ENCODE measurements at places on chromosomes 12 and 14.
A peak's percentile ranks its signal among the peaks of the same experiment; 100 is the strongest.

DNA sequence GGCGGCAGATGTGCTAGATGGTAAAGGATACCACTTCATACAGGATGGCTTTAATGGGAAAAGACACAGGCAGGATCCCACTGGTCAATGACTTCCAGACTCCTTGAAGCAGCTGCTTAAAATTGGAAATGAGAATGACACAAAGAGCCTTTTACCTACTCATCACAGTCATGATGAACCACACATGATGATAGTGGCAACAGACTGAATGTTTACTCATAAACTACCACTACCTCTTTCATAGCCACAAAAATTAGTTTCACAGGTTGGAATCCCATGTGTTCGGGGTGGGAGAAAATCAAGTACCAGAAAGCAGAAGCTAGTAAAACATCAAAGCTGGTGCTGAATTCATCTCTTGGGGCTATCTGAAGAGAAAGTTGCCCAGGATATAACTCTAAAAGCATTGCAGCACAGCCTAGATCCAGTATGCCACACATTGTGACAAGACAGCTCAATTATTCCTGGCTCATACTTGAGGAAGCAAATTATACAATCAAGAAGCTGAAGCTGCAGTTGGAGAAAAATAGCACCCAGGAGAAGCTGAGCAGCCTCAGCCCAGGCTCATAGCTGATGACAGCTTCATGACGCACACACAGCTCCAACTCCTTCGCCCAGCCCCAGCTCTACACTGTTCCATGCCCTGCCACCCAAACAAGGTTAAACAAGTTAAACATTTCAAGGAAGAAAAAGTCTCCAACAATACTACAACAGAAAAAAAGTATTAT lies 29.0 kb upstream of the C12orf50 start:
- no peak for DNase-seq

DNA sequence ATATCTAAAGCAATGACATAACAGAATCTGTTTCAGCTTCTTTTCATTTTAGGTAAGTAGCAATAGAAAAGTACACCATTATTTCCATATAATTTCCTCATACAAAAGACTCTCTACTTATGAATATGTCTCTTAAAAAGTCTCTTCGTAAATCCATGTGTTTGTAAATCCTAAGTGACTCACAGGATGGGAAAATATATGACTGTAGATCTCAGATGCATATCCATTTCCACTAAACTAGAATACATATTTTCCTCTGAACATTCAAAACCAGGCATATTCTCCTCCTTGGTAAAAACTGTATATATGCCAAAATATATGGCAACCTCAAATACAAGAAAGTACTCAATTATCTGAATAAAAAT lies 93.6 kb downstream of the TXNDC16 start:
- no peak for DNase-seq

- DNase-seq, result no peak
These were observed 102.0 kb downstream of the PEBP1 start for GRCh38 chr12:118237908-118238307.

GRCh38 chr12:64713376-64713775 lies 45.8 kb downstream of the GNS start:
- DNase-seq, result no peak

GRCh38 chr14:100075681-100076080 lies 10.5 kb downstream of the EVL start:
- DNase-seq, result no peak

- DNase-seq, result no peak
These were observed 308.8 kb downstream of the SNAPC1 start for GRCh38 chr14:62071039-62071438.

DNA sequence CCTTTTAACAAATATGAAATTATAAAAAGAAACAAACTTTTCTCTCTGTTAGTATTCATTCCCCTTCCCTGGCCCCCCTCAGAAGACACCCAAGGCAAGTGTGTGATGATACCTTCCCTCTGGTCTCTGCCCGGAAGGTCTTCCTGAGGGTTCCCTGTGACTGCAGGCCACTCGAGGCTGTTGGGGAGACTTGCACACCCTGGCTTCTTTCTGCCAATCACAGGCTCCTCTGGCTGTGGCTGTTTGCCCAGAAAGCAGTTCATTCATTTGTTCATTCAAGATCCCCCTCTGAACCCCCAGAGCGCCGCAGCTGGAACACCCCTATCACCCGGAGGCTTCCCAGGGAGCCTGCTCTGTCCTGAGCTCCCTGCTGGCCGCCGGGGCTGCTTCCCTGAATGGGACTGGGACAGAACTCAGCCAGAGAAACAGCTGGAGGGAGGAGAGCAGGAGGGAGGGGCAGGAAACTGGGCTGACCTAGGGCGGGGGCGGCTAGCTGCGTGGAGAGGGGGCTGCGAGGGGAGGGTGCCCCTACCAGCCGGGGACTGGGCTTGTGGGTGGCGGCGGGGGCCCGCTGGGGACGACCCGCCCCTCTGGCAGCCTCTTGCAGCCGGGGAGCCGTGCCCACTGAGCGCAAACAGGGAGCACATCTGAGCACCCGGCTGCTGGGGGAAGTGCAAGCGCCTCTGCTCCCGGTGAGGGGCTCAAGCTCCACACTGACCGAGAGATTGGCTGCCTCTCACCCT lies at the start of gene CMKLR1:
Gene CMKLR1 (minus strand): TSS at position 397 of the 743 bp plus-strand sequence. CDS start 45,720 bp downstream, outside the sequence.
- no peak for DNase-seq

GRCh38 chr14:103161054-103161397 lies 37.8 kb downstream of the TNFAIP2 start:
- no peak for DNase-seq

- peak; percentile 60 for DNase-seq
These were observed at the start of gene DYRK4 for GRCh38 chr12:4562034-4562657. Gene DYRK4, plus strand, starts transcription at chr12:4562208. Its CDS starts 38 bp downstream, at chr12:4562246.

GRCh38 chr12:102685172-102685571 lies 204.8 kb upstream of the IGF1 start:
- no peak for DNase-seq

DNA sequence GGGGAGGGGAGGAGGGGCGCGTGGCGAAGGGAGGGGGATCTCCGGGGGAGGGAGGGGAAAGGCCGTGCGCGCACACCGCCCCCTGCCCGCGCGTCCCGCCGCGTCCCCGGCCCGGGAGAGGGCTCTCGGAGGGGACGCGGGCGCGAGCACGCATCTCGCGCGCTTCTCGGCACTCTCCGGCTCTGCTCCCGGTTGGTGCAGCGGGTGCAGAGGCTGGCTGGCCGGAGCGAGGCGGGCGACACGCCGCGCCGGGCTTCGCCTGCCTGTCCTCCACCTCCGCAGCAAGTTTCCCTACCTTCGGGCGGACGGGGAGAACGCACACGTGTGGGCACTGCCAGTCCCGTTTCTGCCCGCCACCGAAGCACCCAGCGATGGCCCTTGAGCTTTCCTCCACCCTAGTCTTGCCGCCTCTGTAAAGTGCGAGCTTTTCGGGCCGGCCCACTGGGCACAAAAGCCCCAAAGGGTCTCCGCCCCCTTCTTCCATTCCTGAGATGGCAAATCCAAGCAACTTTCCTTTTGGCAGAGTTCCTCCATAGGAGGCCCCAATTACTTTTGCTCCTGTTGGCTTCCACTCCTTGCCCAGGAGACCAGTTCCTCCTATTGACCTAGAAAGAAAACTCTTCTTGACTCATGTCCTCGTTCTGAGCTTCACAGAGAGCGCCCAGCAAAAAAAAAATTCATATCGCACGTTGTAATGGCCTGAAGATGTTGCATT lies 363 bp upstream of the CSAD start:
- peak; percentile 90 for DNase-seq

DNA sequence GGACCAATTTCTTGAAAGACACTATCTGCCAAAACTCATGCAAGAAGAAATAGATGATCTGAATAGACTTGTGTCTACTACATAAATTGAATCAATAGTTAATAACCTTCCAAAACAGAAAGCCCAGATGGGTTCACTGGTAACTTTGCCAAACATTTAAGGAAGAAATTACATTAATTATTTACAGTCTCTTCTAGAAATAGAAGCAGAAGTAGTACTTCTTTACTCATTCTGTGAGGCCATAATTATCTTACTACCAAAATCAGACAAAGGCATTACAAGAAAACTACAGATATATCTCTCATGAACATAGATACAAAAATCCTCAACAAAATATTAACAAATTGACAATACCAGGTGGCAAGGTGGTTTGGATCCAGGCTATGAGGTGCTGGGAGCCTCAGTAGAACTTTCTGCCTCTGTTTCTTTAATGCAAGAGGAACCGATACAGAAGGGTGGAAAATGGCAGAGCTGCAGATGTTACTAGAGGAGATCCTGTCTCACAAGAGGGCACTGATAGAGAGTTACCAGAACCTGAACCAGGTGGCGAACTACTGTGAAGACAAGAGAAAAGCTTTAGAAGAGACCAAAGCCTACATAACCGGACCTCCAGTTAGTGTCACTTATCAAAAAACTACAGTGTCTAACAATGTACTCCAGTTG lies 33.7 kb upstream of the KTN1 start:
- no peak for DNase-seq

- DNase-seq, result no peak
These were observed 364.3 kb upstream of the DDHD1 start for GRCh38 chr14:53517270-53517960.

GRCh38 chr14:54343272-54344121 lies 53.3 kb upstream of the CDKN3 start:
- peak; percentile 80 for DNase-seq
